Esophagus squamous epithelium (tissue), 5 donors: ENCODE measurements at places on chromosomes 1 and 21.

DNA sequence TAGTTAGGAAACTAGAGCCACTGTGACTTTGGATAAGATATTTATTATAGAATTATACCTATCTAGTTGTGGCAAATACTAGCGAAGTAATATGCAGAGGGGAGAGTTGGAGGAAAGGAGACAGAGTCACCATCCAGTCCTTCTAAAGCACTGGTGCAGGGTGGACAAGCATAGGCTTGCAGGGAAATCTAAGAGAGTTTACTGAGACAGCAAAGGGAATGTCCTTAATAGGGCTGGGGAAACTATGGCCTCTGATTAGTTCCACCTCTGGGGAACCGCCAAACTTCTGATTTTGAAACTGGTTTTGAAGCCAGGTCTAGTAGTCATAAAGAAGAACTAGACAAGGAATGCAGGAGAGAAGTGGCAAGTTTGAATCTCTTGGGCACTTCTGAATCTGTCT, 407.9 kb downstream of the VAV3 start:
- no peak for DNase-seq

DNA sequence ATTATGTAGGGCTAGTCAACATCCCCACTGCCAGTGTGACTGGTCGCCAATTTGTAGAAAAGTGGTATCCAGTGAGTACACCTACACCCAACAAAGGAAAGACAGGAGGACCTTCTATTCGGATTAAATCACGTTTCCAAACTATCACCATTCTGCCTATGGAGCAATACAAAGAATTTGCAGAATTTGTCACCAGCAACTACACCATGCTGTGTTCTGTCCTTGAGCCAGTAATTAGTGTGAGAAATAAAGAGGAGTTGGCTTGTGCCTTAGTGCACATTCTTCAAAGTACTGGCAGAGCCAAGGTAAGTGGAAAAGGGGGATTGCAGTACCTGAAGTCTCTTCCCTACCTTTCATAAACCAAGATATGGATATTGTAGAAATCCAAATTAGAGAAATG, 53.8 kb downstream of the CLEC20A start:
- DNase-seq = no peak

DNA sequence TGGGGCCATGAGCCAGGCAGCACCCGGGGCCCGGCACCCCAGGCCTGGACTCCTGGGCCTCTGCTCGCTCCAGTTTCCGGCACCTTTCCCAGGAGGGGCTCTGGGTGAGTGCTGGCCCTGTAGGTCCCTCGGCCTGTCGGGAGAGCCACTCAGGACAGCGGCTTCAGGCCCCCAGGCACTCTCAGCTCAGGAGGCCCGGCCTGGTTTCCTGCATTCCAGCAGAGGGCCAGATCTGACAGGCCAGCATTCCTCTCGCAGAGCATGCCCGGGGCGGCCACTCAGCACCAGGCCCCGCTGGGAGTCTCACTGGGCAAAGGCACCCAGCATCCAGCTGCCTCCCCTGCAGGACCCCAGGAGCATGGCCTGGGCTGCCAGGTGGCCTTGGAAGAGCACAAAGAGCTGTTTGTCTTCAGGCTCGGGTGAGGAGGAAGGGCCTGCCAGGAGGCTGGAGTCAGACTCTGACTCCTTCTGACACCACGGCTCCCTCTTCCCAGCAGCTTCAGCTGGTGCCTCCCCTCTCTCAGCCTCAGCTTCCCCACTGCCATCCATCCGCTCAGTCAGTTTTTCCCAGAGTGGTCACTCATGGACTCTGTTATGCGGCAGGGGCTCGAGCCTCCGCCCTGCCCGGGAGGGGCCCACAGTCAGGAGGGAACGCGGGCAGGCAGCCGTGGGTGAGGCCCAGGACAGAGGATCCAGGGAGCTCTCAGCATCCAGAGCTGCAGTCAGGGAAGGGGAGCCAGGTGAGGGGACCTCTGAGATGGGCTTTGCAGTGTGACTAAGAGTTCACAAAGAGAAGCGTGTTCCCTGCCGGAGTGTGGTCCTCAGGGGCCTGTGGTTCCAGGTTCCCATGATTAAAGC, 51.7 kb downstream of the WNT9A start:
- no peak for DNase-seq

DNA sequence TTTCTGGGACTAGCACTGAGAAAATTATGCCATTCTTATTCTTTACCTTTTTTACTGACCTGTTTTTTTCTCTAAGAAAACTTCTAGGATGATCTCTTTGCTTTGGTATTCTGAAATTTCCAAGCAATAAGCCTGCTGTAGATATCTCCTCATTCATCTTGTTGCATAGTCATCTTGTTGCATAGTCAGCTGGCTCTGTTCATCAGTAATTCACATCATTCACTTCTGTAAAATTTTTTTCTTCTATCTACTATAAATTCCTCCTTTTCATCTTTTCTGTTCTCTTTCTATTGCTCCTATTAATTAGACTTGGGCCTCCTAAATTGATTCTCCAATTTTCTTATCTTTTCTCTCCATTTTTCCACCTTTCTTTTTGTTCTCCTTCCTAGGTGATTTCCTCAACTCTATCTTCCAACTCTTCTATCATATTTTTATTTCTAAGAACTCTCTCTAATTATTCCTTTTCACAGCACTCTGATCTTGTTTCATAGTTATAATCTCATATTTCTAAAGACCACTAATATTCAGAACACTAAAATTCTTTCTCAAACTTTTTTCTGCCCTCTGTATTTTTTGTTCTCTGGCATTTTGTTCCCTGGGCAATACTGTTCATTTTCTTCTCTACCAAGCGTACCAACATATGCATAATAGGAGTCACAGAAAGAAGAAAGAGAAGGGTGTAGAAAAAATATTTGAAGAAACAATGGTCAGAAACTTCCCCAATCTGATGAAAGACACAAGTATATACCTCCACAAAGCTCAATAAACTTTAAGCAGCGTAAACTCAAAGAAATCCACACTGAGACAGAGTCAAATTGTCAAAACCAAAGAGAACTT, 17.7 kb downstream of the TUT4 start:
- no peak for DNase-seq

GRCh38 chr1:54937469-54937868, 43.0 kb upstream of the TMEM61 start:
- DNase-seq = no peak

GRCh38 chr1:25031966-25032667, 102.0 kb upstream of the RUNX3 start:
- DNase-seq = no peak

- no peak for DNase-seq
These were observed 18.8 kb downstream of the SLC26A9 start for GRCh38 chr1:205924460-205924790.

- DNase-seq = no peak
These were observed 105.9 kb downstream of the PCP4 start for GRCh38 chr21:39972976-39973770.

- DNase-seq = no peak
These were observed 6.3 kb upstream of the RSBN1 start for GRCh38 chr1:113818578-113818977.

DNA sequence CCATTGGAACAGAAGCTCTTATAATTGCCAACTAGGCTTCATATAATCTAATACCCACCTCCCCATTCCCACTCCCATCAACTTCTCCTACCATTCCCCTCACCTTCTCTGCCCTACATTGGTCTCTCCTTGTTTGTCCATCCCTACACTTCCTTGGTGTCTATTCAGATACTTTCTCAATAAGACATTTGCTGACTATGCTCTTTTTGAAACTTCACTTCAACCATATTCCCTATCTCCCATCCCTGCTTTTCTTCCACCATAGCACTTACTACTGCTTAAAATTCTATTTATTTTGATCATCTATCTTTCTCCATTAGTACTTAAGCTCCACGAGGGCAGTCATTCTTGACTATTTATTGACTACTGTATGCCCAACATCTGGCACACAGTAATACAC, 40.4 kb downstream of the CD160 start:
- no peak for DNase-seq
